ENCODE measurements at places on chromosomes 12 and 14.

DNA sequence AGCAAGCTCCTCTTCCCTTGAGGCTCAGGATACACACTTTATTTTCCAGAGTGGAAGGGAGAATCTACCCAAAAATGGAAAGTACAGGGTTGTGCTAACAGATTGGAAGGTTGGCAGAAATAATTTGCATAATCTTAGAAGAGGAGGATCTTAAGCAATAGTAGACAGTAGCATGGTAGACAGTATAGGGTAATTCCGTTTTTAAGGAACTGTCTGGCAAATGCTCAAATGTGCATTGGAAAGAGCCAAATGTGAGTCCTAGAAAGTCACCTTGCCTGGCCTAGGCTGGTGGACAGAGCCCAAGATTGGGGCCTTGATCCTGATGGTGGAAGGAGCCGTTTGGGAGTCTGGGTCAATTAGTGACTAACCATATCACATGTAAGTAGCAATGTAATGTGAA lies 13.1 kb upstream of the CARMIL3 start:
- DNase-seq: no peak

DNA sequence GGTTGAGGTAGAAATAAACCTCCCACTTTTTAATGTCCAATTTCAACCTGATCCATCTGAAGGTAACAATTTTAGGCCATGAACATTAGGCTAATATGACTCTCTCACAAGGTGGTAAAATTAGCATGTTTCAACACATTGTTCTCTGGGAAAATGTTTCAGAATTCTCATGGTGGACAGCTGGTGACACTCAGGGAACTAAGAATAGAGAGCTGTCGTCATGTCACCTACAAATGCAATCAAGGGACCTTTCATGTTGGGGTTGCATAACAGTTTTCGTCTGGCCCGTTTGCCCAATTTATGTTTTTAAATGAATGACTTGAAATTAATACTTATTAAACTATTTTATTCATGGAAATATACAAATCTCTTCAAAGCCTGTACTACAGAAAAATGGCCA lies 180.7 kb upstream of the PRICKLE1 start:
- no peak for DNase-seq

GRCh38 chr12:3611860-3612703 lies 121.1 kb downstream of the PRMT8 start:
- DNase-seq: no peak

DNA sequence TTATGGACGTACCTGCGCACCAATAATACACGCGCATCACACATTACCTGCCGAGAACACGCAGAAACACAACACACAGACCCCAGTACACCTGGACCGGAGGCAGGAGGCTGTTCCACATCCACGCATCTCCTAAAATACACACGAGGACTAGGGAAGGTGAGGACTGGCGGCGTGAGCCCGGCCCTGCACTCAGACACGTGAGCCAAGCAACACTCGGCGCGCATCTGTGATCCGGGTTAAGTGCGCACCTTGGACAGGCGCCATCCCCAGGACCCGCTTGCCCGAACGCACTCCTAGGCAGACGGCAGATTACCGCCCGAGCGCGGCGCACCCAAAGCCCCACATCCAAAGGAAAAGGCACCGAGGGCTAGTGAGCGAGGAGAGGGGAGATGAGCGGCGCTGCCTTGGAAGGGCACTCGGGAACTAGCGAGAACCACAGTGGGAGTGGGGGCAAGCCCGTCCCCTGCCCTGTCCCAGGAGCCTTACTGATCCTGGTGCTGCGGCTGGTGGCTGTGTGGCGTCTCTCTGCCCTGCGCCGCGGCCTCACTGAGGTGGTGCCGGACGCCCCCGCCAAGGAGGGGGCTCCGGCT lies 417 bp downstream of the GLS2 start:
- DNase-seq: peak; percentile 85

DNA sequence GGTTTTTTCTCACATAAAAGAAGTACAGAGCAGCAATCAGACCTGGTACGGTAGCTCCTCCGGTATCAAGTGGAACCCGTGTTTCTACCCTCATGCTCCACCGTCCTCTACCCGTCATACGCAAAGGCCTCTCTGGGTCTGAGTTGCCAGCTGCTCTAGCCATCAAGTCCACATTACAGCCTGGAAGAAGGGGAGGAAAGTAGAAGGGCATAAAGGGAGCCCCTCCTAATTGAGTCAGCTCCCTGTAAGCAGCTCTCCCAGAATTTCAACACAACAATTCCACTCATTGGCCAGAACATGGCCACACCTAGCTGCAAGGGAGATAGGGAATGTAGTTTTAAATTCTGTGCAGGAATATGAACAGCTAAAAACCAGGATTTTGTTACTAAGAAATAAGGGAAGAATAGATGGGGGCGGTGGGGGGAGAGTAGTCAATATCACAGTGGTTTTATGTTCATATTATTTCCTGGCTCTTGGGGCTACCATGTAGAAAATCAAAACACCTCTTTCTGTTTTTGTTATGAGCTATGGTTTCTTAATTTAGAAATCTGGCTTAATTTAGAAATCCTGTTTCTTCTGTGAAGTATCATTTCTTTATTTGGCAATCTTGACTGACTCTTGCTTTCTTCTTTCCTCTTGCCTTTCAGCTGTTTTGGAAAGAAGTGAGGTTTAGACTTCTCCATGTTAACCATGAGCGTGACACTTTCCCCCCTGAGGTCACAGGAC lies 103.9 kb downstream of the AKAP6 start:
- no peak for DNase-seq

GRCh38 chr14:64610049-64610746 lies 60.4 kb downstream of the PPP1R36 start:
- no peak for DNase-seq

DNA sequence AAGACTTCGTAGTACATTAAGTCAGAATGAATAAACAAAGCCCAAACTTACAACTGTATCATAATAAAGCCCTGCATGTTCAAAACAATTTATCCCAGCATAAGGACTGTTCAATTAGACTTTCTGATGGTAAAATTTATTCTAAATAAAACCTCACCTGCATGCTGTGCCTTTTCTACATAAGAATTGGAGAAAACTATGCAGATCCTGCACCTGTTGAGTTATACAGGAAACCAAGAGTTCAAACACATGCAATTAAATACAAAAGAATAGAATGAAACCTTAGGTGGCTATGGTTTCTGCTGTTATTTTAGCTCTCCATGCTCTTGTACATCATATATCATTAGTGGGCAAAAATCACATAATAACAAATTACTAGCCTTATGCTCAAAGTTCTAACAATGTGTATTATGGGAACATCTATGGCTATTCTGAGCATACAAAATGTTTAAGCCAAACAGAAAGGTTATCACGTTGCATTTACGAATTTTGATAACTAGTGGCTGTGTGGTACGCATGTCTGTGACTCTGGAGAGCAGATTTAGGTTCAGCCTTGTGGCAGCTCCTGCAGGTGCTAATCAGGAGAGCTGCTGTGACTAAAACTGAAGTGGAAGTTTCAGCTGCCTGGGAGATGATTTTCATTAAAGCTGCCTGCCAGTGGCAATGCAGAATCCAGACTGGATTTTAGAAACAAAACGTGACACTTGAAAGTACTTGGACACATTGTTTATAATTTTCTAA lies 36.1 kb upstream of the LRFN5 start:
- no peak for DNase-seq

DNA sequence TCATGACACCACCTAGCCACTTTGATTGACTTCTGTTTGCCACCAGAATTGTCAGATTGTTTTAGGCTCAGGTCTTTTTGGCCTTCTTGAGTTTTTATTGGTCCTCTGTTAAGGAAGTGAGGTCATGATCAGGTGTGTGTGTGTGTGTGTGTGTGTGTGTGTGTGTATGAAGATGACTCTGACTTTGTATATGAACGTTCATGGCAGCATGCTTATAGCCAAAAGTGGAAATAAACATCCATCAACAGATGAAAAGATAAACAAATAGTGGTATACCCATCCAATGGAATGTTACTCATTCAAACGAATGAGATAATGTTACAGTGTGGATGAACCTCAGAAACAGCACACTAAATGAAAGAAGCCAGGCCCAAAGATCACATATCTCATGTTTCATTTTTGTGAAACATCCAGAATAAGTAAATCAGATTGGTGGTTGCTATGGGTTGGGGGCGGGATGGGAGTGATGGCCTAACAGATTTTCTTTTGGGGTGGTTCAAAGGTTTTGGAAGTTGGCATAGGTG lies 258.6 kb downstream of the KTN1 start:
- DNase-seq: no peak

- DNase-seq: no peak
Measured at GRCh38 chr12:131468206-131468605, 242.7 kb upstream of the SFSWAP start.

DNA sequence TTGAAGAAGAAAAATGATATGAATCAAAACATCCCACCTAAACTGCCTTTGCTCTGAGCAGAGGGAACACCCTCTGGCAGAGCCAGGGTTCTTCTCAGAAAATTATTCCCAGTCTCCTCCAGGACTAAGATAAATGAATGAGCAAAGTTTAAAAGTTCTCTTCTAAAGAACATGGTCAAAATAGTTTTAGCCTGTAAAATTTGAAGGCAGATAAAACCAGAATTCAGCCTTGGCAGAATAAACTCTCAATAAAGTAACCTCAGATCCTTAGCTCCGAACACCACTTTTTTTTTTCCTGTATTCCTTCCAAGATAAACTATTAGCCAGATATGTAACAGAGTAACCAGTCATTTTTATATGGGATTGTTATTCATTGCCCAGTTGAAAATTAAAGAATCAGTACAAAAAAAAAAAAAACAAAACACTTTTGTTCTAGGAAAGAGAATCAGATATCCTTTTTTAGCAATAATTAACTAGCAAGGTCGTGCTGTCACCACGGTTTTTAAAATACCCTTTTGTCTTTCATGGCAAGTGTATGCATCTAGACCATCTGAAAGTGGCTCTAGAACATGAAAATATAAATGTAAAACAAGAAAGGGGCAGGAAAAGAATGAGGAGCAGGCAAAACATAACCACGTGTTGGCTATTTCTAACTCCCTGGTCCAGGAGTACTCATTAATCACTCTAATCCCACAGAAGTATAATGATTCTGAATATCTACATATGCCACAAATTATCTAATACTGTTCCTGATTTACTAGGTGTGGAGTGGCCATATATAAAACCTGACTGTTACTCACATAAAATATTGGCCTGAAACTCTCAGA lies 60.8 kb downstream of the CAPZA3 start:
- DNase-seq: no peak

GRCh38 chr12:123607756-123608155 lies 5.9 kb downstream of the DDX55 start:
- no peak for DNase-seq

GRCh38 chr12:123050331-123050831 lies 69.9 kb downstream of the ARL6IP4 start:
- DNase-seq: no peak

DNA sequence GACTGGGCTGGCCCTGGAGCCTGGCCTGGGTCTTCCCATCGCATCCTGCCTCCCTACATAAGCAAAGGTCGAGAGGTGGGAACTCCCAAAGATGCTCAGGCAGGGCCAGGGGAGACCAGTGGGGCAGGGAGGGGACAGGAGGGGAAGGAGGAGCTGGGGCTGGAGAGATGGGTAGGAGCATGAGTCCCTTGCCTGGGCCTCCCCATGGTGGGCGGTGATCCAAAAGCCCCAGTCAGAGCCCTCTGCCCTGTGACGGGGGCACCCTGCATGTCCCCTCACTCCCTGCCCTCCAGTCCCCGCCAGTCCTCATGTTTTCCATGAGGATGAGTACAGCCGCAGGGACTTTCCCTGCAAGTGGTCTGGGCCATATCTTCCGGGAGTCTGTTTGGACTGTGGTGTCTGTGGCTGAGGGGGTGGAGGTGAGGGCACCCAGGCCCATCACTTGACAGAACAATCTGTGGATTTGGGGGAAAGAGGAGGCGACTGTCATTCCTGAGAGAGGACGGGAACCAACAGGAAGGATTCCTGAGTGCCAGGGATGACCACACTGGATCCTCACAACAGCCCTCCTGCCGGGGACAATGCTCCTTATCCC lies 9.3 kb downstream of the BDKRB2 start:
- no peak for DNase-seq

- DNase-seq: no peak
Measured at GRCh38 chr14:49617852-49618519, 2.4 kb downstream of the RPL36AL start.

DNA sequence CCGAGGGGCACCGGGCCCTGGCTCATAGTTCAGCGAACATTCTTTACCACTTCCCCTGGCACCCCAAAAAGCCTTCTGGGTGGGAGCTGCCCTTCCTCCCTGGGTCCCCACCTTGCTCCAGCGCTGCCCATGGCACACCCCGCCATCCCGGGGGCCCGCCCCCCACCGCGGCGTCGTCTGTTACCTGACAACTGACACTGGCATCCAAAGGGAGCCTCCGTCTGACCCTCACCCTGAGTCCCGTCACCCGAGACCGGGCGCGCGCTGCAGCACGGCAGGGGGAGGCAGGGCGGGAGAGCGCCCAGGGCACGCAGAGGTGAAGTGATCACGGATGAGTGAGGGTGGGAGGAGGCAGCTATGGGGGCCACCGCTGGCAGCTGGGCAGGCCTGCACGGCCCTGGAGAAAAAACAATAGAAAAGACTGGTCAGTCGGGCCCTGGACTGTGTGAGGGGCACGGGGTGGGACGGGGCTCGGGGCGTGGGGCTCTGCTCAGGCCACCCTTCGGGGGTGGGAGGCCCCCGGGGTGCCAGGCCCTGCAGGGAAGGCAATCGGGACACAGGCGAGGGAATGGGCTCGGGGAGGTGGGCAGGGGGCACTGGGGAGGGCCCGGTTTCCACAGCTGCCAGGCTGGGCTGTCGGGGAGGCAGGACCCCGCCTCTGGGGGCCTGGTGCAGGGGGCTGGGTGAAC lies 40.7 kb downstream of the BCL11B start:
- peak; percentile 69 for DNase-seq

DNA sequence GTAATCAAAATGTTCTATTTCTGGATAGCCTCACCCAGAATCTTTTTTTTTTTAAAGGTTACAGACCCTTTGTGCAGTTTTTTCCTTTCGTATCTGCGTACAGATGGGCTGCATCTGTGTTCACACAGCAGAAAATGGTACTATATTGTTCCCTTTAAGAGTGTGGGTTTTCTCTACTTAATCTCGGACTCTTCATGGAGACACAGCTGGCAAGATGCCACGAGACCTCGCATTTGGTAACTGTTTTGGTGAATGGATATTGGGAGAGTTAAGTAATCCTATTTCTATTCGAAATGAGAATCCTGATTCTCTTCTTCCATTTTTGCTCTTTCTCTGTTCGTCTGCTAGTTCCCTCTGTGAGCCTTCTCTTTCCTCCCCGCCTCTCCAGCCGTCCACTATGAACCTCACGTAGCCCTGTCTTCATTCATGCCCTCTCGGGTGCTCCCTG lies 85.7 kb downstream of the SAMD4A start:
- DNase-seq: no peak

- DNase-seq: no peak
Measured at GRCh38 chr12:124347805-124348658, 53.1 kb downstream of the RFLNA start.

GRCh38 chr12:118371321-118372282 lies 1.1 kb downstream of the TAOK3 start:
- DNase-seq: peak; percentile 50

DNA sequence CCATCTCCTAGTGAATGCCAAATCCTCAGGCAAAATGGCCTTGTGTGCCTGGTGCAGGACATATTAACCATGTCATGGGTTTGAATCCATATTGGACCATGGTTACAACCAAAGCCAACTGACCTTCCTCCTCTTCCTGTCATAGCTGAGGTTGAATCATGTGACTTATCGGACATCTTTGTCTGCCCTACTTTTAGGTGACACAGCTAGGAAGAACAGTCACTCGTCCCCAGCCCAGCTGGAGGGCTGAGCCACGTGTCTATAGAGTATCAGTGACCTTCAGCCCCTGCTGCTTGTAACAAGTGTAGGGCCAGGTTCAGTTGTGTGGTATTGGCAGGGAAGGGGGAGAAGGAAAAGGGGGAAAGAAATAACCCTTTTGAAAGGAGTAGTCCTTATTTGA lies 225.2 kb downstream of the KTN1 start:
- no peak for DNase-seq

All from right kidney (tissue), 9 donors.